Fibroblast of lung (primary cell): ENCODE measurements at places on chromosomes 5 and 9. TPM values are rescaled to one million over a fixed set of nuclear protein-coding genes. Genes with fewer than 3 reads are reported as not detected.

Gene LRRC70
- 0.51 and 1.3 TPM in 2 replicates for total RNA-seq

Gene RC3H2
- total RNA-seq: 34.9 and 35.7 TPM in 2 replicates

Gene GABRA1
- not detected in 2 replicates for total RNA-seq

Gene C5orf58
- total RNA-seq: not detected in 2 replicates

Gene PTGES
- 9.6 and 16.7 TPM in 2 replicates for total RNA-seq

Gene ANKRD55
- total RNA-seq: under 0.01 TPM in 1 of 2 replicates, not detected in the other

Gene GABRP
- not detected in 2 replicates for total RNA-seq

Gene BAAT
- total RNA-seq: not detected in 2 replicates

Gene TDRD7
- 9.0 and 14.7 TPM in 2 replicates for total RNA-seq

Gene CCL21
- not detected in 2 replicates for total RNA-seq

Gene HACD4
- 12.3 and 24.9 TPM in 2 replicates for total RNA-seq

Gene FGF18
- total RNA-seq: 8.0 and 19.3 TPM in 2 replicates

Gene EGR1
- 7.2 and 8.8 TPM in 2 replicates for total RNA-seq

Gene SPINK13
- not detected in 2 replicates for total RNA-seq

Gene RGS7BP
- total RNA-seq: under 0.01 and 0.51 TPM in 2 replicates

Gene ANKH
- total RNA-seq: 5.4 and 5.8 TPM in 2 replicates

Gene CNTLN
- total RNA-seq: 13.0 and 16.7 TPM in 2 replicates

Gene SOHLH1
- total RNA-seq: not detected in 2 replicates

Gene LURAP1L
- total RNA-seq: 87.6 and 94.1 TPM in 2 replicates

Gene KIF20A
- total RNA-seq: 1.8 and 23.8 TPM in 2 replicates

Gene PPP6C
- 11.6 and 12.7 TPM in 2 replicates for total RNA-seq
